Left kidney (tissue), 8 donors: ENCODE measurements at places on chromosomes 4 and X.

DNA sequence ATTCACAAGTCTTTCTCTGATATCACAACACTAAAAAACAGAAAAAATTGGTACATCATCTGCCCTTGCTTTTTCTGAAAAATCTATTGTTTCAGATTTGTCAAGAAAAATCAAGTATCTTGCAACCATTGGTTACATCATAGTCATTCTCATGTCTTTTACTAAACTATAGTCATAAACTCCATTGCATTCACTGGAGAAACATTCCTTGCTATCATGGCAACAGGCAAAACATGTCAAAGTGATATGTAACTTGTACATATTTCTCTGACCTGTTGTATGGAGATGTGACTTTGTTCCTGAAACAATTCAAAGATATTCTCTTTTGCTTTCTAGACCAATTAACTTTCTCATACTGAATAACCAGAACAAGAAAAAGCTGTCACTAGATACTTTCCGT, 121.9 kb upstream of the ANK2 start:
- DNase-seq, result peak; percentile 13

DNA sequence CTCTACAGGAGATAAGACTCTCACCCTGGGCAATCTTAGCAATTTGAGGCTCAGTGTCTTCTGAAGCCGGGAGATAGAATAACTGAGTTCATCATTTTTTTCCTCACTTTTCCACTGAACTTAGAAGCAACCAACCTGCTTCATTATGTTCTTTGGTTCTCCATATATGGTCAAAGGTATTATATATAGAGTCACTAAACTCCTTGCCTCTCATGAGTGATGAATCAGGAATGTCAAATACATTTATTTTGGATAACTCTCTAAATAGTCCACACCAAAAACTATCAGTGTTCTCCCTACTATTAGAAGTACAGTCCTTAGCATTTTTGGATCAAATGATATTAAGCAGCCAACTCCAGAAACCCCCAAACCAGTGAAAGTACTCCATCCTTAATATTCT, 421.5 kb upstream of the EPHA5 start:
- DNase-seq, result no peak

DNA sequence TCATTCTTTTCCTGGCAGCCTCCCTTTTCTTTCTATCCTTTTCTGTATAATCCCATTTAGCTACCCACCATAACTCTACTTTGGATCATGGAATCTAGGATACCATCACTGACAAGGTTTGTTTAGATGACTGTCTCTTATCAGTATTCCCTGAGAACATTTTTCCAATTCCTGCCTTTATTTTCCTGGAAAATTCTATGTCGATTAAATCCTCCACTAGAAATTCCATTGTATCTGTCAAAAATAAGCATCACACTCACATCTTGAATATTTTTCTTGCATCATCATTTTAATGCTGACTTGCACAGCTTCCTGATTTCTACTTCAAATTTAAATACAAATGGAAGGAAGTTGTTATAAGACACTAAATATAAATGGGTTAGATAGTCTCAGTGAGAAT, 20.2 kb downstream of the TRIM2 start:
- no peak for DNase-seq

- DNase-seq, result no peak
These were observed 38.3 kb downstream of the ARAP2 start for GRCh38 chr4:36206012-36206411.

GRCh38 chr4:134219043-134219442, 17.5 kb upstream of the PABPC4L start:
- no peak for DNase-seq

DNA sequence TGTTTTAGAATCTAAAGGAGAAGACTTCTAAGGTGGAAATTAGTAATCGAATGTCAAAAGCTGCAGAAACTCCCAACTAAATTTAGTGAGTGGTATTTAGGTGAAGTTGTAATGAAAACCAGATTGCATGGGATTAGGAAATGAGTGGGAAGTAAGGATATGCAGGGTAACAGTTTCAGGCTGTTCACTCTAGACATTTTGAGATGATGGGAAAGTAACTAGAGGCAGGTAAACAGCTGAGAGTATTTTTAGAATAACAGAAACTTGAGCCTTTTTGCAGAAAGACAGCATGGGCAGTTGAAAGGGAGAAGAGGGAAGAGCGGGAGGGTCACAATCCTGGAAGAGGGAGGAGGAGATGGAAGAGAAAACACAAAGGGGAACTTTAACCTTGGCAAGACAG, 12.7 kb downstream of the SPRY1 start:
- no peak for DNase-seq

DNA sequence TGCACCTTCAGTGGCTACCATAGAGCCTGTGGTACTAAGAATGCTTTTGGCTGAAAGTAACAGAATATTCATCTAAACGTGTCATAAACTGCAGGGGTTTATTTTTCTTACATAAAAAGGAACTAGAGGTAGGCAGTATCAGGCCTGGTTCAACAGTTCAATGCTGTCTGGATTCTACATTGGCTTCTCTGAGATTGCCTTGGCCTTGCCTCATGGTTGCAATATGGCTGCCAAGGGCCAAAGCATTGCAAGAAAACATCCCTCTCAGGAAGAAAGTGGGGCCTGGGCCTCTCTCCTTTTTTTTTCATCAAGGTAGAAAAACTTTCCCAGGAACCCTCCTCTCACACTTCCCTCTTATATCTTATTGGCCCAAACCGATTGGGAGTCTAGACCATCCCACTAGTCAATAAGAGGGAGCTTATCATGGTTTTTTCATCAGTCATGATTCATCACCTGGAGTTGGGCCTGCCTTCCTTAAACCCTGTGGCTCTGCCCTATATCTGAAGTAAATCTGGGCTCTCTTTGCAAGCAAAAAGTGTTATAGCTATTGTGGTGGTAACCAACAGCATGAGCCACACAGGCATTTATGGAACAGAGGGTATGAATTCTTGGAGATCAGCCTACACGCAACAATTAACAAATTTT, 1.8 kb upstream of the DOCK11 start:
- DNase-seq, result no peak

DNA sequence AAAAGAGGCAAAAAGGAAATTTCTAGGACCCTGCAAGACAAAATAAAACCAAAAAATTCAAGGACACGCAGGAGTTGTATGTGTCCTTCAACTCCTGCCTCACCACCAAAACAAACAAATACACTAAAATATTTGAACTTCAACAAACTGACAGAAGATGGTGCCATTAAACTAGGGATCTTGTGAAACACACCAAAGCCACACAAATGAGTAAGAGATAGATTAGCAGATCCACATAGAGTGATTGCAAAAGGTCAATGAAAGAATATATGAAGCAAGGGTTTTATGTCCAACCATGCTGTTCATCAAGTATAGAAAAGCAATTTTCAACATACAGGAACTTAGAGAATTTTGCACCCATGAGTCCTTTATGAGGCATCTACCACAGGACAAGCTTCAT, 40.1 kb upstream of the SCML1 start:
- DNase-seq, result no peak

DNA sequence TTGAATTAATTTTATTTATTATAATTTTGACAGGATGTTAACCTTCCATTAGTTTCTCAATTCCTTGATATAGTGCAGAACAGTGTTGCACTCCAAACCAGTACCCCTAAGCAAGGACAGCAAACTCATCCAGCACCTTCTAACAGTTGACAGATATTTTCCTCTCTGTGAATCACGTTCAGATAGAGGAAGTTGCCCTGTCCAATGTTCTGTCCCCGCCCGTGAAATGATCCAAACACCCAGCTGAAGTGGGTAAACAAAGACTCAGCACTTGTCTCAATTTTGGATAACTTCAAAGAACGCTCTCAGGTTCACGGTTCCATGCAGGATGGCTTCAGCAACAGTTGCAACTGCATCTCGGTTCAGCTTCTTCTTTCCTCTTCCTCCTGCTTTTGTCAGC, 1240.0 kb upstream of the ADGRL3 start:
- DNase-seq, result no peak

- DNase-seq, result no peak
These were observed 105.4 kb downstream of the SYNPO2 start for GRCh38 chr4:118994030-118994429.

GRCh38 chr4:181330654-181331201, 912.5 kb upstream of the TENM3 start:
- peak; percentile 32 for DNase-seq

- no peak for DNase-seq
These were observed 646.4 kb downstream of the IL1RAPL1 start for GRCh38 chrX:29233592-29234183.

GRCh38 chrX:33045882-33046281, 165.5 kb downstream of the DMD start:
- no peak for DNase-seq

DNA sequence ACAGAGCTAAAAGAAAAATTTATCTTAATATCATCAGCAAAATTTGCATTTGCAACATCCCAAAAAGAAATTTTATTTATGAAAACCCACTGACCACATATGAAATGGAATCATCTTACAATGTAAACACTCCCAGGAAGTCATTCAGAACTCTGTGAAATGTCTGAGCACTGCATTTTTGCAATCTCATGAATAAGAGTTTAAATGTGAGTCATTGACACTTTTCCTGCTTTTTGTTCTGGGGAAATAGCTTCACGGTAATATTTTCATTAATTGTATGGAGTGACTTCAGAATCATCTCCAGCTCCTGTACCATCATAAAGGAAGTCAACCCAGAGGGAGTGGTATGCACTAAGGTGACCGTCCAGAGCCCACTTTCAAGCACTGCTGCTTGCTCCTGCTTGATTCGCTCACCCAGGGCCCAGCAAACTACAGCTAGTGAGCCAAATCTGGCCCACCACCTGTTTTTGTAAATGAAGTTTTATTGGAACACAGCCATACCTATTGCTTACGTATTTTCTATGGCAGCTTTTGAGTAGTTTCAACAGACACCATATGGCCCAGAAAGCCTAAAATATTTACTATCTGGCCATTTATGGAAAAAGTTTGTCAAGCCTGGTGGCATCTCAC, 17.2 kb downstream of the EDNRA start:
- no peak for DNase-seq

- no peak for DNase-seq
These were observed 7.3 kb upstream of the SRP72 start for GRCh38 chr4:56460085-56460484.

- DNase-seq, result no peak
These were observed 398.4 kb downstream of the PPP3CA start for GRCh38 chr4:100948911-100949310.

GRCh38 chrX:53211391-53211978, 13.5 kb downstream of the KDM5C start:
- no peak for DNase-seq

- DNase-seq, result no peak
These were observed 60.3 kb upstream of the DIPK2B start for GRCh38 chrX:45261005-45261404.

DNA sequence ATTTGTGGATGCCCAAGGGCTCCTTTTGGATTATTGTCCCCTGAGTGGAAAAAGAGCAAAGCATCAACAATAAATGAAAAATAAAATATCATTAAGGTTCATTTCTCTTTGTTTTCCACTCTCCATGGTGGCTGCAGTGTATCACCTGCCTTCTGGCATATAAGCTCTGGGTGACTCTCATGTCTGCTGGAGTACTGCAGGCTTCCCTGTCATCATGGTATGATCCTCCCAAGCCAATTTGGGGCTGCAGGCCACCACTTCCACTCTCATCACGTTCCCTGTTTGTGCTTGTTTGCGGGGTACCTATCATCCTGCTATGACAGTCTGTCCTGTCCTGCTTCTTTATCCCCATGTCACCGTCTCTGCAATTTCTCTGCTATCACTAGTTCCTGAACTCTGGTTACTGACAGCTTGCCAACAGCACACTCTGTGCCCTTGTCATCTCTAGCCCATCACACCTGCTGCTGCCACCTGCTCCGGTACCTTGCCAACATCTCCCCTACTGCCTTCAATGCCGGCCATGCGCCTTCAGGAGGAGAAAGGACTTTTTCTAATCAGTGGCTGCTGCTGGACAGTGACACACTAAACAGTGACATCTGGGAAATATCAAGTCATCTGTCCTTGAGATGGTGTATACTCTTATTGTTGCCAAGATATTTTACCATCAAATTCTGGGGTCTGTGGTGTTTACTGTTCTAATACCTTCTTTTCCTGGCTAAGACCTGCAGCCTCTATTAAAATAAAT, 23.0 kb upstream of the FGF5 start:
- no peak for DNase-seq

DNA sequence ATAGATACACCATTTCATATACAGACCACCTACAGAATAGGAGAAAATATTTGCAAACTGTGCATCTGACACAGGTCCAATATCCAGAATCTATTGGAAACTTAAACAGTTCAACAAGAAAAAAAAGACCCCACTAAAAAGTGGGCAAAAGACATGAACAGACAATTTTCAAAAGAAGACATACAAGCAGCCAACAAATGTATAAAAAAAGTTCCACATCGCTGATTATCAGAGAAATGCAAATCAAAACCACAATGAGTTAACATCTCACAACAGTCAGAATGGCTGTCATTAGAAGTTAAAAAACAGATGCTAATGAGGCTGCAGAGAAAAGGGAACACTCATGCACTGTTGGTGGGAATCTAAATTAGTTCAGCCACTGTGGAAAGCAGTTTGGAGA, 36.8 kb downstream of the KIAA0232 start:
- DNase-seq, result no peak

GRCh38 chr4:174874898-174875297, 43.3 kb upstream of the ADAM29 start:
- no peak for DNase-seq

DNA sequence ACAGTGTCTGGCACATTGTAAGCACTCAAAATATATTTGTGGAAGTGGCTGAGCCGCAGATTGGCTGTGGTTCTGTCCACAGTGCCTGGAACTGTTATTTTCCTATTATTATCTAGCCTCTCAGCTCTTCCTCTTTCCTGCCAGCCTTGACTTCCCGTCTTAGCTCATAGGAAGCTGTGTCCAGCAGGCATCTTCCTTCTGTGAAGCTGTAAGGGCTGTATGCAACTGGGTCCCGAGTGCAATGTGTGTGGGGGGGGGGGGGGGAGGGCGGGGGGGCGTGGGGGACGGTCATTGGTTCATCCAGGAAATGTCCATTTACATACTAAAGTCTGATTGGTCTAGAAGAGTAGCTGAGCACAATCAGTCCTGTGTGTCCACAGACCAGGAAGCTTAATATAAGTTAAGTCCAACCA, 210.7 kb downstream of the PDGFRA start:
- no peak for DNase-seq

DNA sequence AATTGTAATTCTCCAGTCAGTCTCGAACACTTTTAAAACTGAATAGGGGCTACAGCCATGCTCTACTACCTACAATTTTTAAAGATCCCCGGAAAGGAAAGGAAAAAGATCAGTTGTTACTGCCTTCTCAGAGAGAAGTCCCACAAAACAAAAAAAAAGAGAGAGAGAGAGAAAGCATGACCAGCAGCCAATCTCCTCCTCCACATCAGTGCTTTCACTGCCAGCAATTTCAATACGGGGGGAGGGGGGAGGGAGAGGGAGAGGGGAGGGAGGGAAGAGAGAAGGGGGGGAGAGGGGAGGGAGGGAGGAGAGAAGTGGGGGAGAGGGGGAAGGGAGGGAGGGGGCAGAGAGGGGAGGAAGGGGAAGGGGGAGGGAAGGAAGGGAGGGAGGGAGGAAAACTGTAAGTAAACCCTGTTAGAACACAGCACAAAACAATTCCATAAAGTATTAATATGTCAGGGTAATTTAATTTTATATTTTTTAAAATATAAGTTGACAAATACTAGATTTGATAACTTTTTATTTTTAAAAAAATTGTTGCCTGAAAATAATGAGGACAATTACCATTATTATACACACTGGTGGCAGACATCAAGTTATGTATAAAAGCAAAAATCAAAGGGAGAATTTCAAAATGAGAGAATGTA, 108.0 kb downstream of the LRBA start:
- DNase-seq, result peak; percentile 4

GRCh38 chr4:114282937-114283336, 303.5 kb upstream of the ARSJ start:
- DNase-seq, result no peak
